Stimulated activated CD4-positive, alpha-beta T cell treated with anti-CD3 and anti-CD28 coated beads, TNF-alpha, amount 100 ng/mL, for 1 hour (primary cell): ENCODE measurements at places on chromosomes 4 and X.

DNA sequence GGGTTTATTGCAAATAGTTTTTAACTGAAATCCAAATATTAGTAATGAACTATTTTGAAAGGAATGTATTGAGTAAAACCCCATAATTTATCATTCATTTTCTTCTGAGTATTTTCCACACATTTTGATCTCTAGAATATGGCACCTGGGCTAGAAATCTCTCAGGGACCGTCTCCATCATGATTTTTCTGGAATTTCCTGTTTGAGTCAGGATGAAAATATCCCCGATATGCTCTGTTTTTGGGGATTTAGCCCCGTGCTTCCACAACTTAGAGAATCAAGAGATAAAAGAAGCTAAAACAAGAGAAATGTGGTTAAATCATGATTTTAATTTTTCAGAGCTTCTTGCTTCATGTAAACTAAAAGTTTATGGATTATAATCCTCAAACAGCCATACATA lies 114.2 kb downstream of the SPCS3 start:
- no peak for DNase-seq

DNA sequence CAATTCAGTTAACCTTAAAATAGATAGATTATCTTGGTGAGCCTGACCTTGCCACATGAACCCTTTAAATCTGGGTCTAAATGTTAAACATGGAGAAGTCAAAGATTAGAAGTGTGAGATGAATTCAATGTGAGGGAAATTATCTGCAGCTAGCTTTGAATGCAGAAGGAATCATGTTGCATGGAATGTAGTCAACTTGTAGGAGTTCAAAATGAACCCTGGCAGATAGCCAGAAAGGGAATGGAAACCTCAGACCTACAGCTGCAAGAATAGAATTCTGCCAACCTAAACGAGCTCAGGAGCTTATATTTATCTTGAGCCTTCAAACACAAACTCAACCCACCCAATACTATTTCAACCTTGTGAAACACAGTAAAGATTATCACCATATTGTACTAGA lies 632.5 kb downstream of the KCTD8 start:
- no peak for DNase-seq

GRCh38 chr4:113528395-113528794 lies 233.1 kb downstream of the CAMK2D start:
- DNase-seq, result no peak

- no peak for DNase-seq
These were observed 38.4 kb upstream of the PDLIM3 start for GRCh38 chr4:185573651-185574199.
